Activated T-cell treated with anti-CD3 and anti-CD28 coated beads, Interleukin-2, amount 50 U/mL, for 4 hours (primary cell): ENCODE measurements at places on chromosomes 5 and 9.

GRCh38 chr5:170809551-170809950 is 26.0 kb downstream of the GABRP start:
- DNase-seq = no peak

DNA sequence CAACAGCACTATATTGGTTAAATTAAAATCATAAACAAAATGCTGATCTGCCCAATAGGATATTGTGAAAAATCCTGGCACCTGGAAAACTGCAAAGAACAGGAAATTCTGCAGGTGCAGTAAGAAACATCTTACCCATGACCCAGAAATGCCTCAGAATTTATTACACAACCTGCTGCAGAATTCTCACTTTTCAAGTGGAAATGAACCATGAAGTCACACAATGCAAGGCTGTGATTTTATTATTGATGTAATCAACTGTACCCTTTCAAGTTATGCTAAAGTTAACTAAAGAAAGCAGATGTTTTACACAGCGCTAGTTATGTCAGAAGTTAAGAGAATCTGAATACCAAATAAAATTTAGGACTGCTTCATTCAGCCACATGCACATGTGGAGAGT is 6.0 kb downstream of the STRBP start:
- no peak for DNase-seq

DNA sequence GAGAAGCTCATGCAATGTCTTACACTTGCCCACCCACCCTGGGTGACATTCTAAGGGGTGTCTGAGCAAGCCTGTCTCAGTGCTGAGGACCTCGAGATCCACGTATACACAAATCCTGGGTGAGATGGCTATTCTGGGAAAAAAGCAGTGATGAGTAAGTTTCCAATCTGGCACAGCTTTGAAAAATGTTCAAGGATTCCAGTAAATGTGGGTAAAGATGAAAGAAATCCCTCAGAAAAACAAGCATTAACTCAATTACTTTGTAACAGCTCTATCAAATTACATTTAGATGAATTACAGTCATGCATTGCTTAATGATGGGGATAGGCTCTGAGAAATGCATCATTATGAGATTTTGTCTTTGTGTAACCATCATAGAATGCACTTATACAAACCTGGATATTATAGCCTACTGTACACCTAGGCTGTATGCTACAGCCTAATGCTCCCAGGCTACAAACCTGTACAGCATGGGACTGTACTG is 26.9 kb downstream of the GOLM1 start:
- DNase-seq = no peak

DNA sequence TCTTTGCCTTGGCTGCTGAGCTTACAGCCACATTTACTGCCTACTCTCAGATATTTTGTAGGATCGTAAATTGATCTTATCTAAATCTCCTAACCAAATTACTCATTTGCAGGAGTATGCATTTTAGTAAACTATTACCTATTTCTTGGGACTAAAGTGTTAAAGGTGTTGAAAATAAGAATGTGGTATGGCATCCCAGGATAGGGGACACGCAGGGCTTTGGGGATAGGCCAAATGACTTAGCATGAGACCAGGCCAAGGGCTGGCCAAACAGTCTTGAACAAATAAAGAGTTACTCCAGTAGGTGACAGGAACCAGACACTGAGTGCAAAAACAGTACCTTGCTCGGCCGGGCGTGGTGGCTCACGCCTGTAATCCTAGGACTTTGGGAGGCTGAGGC is 25.1 kb downstream of the TBC1D2 start:
- DNase-seq = no peak

DNA sequence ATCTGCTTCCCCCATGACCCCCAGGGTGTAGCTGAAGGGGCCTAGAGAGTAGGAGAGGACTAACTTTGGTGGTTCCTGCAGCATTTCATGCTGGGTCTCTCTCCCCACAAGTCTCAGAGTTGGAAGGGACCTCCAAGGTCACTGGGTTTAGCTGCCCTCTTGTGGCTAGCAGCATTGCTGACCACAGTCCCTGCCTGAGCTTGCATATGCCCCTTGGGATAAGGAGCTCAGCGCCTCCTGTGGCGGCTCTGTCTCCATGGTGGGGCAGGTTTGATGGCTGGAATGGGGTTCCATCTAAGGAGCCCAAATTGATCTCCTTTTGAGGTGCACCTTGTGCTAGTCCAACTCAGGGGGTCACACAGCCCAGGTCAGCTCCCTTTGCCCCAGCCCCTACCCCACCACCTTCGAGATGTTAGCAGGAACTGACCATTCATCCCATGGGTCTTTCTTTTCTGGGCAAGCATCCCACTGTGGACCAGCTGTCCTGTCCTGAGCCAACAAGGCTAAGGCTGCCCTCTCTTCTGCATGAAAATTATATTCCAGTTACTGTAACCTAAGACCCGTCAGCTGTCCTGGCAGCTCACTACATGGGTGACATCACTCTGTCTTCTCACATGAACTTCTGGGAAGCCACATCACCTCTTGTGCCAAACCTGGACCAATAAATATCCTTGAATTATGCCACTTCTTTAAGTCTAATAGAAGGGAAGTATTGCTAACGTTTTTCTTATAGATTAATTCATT is 196.2 kb downstream of the HSPA4 start:
- DNase-seq = no peak

- DNase-seq = no peak
These were observed 859.1 kb upstream of the ARRDC3 start for GRCh38 chr5:92242170-92242569.

- DNase-seq = no peak
These were observed 321.1 kb downstream of the ARRDC3 start for GRCh38 chr5:91061946-91062562.

DNA sequence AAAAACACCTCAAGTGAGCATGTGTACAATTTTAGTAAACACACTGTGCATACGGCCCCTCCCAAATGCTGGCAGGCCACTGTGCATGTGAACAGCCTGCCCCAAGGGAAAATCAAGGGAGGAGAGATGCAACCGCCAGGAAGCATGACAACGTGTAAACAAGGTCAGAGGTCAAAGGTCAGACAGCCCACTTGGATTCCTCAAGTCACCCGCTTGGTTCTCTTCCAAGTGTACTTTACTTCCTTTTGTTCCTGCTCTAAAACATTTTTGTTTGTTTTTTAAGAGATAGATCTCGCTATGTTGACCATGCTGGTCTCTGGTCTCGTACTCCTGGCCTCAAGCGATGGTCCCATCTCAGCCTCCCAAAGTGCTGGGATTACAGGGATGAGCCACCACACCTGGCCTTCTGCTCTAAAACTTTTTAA is 126.7 kb upstream of the SHB start:
- DNase-seq = no peak
